ENCODE measurements at places on chromosomes 6 and 20.
A peak's percentile ranks its signal among the peaks of the same experiment; 100 is the strongest.

GRCh38 chr6:31792761-31793171 lies 2.8 kb downstream of the VARS1 start:
- peak; percentile 67 for DNase-seq

DNA sequence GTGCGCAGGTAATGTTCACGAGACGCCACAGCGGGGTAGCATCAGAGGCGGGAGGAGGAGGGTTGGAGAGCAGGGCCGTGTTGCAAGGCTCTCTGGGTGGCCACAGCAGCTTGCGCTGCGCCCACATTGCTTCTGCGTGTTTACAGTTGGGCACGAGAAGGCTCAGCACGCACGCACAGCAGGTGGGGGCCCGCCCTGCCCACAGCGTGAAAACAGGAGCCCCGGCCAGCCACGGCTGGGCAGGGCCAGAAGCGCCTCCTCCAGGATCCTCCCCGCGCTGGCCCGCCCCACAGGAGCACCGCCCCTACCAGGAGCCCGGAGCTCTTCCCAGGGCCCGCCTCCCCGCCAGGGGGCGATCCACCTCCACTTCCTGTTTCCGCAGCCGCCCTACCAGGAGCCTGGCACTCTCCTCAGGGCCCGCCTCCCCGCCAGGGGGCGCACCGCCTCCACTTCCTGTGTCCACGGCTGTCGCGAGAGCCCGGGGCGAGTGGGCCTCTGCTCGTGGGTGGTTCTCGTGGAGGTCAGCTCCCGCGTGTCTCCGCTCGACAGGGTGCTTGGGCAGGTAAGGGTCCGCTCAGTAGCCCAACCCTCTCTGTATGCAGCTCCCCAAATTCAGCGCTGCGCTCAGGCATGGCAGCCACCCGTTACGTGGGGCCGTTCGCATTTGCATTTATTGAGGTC lies at the start of gene FAM50B:
Gene FAM50B (plus strand): TSS at position 449 of the 681 bp plus-strand sequence. CDS start 439 bp downstream, outside the sequence.
- DNase-seq, result peak; percentile 82

- no peak for DNase-seq
These were observed 4.6 kb downstream of the NPBWR2 start for GRCh38 chr20:64102647-64103354.

GRCh38 chr20:6178537-6178936 lies 55.7 kb upstream of the FERMT1 start:
- DNase-seq, result peak; percentile 16

GRCh38 chr6:4853782-4854511 lies 77.7 kb downstream of the CDYL start:
- DNase-seq, result no peak

- DNase-seq, result peak; percentile 99
These were observed 290.3 kb upstream of the STXBP5 start for GRCh38 chr6:146913842-146914488.

- no peak for DNase-seq
These were observed 1.2 kb downstream of the C20orf204 start for GRCh38 chr20:64037199-64037497.

DNA sequence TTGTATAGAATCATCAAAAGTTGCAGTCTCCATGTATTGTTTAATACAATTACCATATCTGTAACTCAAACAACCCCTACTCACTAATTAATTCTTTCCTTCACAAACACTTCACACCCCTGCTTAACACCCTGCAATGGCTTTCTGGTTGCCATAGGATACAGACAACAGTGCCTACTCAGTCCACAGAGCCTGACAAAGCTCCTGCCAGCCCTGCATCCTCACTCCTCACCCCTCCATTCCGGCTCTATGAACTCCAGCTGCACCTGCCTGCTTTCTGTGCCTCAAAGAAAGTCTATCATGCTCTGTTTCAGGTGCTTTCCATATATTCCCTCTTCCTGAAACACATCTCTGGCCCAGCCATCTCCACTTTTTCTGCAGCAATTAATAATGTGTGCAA lies 253.4 kb downstream of the HACE1 start:
- DNase-seq, result no peak

DNA sequence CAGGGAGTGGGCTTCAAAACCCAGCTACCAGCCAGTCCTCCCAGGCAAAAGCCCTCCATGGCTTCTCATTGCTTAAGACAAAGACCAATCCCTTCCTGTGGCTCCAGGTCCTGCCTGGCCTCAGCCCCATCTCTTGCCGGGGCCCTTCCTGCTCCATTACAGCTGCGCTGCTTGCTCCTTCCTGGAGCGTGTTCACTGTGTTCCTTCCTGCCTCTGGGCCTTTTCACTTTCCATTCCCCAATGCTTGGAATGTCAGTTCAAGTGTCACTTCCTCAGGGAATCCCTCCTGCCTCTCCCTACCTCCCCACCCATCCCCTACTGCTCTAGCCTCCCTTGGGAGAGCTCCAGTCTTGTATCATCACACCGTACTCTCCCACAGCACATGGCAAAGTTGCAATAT lies 11.1 kb upstream of the ITPR3 start:
- DNase-seq, result no peak

DNA sequence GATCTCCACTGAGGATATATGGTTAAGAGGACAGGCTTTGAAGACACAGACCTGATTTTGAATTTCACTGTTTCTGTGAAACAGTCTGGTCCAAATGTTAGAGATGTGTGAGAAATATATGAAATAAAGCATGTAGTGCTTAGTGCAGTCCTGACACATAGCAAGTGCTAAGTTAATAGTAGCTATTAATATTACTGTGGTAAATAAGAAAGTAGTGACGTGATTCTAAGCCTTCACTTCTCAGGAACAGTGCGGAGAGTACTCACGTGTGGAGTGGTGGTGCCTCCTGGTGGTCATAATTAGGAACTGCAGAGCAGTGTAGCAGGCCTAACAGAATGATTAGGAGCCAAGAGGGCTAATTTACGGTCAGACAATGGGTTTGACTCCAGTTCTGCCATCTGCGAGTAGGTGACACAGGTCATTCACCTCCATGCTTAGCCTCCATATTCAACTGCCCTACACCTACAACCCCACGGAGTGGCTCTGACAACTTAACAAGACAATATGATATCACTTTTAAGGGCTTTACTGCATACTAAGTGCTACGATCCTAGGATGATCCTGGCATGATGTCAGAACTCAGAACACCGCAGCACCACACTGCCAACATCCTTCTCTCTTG lies 106.2 kb downstream of the JPH2 start:
- DNase-seq, result peak; percentile 64

DNA sequence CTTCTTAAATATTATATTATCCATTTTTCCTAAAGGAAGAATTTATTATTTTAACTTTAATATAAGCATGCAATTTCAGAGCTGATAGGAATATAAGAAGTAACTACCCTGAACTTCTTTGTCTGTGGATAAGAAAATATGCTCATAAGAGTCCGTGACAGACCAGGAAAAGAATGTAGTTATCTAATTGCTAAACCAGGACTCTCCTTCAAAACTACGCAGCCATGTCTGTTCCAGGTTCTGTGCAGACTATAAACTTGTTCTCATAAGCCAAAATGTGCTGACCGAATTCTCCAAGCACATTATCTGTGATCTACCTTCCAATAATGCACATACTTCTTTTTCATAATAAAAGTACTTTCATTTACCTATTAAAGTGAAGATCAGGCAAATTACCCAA lies 116.5 kb downstream of the TRDN start:
- DNase-seq, result no peak

DNA sequence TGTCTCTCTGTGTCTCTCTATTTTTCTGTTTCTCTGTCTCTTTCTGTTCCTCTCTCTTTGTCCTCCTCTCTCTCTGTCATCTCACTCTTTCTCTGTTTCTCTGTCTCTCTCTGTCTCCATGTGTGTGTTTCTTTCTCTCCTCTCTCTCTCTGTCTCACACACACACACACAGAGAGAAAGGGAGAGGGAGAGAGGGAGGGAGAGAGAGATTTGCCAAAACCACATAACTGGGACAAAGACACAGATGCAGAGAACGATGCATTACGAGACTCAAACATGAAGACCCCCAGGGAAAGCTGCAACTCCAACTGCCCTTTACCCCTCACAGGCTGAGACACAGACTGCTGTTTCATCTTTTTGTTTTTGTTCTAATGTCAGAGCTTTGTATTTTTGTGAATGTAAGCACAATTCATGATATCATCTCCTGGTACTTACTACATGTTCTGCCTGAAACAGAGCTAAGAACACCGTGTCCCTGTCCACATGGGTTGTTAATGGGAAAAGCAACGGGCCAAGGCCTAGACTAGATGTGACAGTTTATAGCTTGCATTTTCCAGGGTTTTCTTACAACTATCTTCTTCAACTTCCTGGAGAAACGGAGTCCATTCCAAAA lies 177.1 kb upstream of the ARID1B start:
- DNase-seq, result no peak

- no peak for DNase-seq
These were observed 7.0 kb upstream of the EPB41L2 start for GRCh38 chr6:131070061-131070460.

- peak; percentile 4 for DNase-seq
These were observed 174.7 kb downstream of the BACH2 start for GRCh38 chr6:90121982-90122381.

GRCh38 chr6:155004017-155004416 lies 8.9 kb downstream of the TIAM2 start:
- DNase-seq, result no peak

DNA sequence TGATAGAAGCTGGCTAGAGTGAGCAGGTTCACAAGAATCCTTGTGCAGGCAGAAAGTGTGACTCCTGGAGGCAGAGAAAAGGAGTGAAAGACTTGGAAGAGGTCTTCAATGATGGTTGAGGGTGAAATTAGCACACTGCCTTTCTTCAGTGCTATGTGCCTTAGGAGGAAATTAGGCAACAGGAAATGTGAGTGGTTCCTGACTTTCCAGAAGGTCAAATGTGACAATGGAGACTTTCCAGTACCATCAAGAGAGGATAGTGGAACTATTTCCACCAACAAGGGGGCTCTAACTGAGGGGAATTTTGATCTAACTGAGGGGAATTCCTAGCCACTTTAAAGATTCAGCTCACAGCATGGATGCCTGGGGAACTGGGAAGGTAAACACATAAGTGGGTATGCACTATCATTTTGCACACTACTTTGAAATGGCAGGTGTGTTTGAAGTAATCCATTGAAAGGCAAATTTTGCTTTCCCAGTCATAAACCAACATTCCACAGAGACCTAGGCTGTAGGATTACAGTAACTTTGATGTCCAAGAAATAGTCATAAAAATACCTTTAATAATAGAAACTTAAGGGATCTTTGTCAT lies 90.0 kb downstream of the PERP start:
- no peak for DNase-seq

DNA sequence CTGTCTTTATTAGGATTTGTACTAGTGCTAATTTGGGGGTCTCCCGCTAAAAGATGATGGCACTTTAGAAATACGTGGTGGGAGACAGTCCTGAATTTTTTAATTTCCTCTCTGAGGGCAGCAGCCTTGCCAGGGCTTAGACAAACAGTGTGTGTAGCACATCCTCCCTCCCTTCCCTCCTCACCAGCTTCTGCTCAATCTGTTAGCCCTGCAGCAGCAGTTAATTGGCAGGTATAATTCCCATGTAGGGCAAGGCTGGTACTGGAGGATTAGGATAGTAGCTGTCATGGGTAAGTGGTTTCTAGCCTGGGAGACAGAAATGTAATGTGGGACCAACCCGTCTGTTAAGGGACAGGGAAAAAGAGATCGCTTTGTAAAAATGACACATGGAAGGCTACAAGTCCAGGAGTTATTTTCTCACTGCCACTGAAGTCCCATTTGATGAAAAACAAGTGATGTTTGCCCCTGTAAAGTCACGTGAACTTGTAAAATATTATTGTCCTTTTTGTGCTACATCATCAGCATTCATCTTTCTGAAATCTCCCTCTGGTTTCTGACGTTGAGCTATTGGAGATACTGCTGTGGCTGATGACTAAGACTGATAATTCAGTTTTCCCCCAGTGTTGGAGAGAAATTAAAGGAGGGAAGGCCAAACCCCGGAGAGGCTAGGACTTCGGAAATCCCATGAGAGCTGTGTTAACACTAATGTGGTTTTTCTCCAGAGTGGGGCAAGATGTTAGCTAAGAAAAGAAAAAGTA lies 40.6 kb downstream of the CTNNBL1 start:
- no peak for DNase-seq

GRCh38 chr6:14739827-14740226 lies 506.0 kb upstream of the JARID2 start:
- no peak for DNase-seq

- DNase-seq, result no peak
These were observed 412.3 kb upstream of the ID4 start for GRCh38 chr6:19424853-19425252.

DNA sequence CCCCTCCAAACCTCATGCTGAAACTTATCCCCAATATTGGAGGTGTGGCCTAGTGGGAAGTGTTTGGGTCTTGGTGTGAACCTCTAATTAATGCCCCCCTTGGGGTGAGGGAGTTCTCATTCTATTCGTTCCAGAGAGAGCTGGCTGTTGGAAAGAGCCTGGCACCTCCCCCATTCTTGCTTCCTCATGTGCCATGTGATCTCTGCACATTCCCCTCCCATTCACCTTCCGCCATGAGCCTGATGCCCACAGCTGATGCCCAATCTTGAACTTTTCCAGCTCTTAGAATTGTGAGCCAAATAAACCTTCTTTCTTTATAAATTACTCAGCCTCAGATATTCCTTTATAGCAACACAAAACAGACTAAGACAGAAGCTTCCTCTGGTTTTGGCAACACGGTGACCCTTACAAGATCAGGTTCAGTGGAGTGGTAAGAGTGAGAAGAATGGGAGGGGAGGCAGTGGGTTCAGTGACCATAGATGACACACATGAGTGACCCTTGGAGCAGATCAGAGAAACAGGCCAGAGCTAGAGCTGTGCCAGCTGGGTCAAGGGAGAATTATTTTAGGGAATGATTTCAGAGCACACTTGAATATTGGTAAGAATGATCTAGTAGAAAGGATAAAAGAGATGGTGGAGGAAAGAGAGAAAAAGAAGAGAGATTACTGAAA lies 176.4 kb downstream of the LY86 start:
- DNase-seq, result no peak

DNA sequence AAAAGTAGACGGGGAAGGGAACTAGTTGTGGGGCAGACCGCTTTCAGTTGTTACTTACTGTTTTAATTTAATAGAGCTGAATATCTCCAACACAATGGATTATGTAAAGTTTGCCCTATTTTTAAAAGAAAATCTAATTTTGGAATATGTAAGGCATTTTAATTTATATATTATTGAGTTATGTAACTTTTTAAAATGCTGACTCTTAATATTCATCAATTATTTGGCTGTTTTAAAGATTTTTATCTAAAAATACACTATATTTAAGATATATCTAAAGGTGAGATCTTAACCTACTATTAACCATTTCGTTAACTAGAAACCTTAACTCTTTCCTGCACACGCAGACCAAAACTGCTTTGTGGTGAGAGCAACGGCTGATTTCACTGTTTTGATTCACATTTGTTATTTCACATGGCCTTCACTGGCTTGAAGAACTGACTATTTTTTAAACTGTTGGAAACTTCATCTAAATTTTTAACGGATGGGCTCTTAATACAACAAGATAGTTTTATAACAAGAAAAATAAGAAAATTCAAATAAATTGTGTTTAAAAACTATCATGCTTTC lies 87.9 kb downstream of the HUS1B start:
- no peak for DNase-seq
